ENCODE measurements at places on chromosomes 6 and 20.

DNA sequence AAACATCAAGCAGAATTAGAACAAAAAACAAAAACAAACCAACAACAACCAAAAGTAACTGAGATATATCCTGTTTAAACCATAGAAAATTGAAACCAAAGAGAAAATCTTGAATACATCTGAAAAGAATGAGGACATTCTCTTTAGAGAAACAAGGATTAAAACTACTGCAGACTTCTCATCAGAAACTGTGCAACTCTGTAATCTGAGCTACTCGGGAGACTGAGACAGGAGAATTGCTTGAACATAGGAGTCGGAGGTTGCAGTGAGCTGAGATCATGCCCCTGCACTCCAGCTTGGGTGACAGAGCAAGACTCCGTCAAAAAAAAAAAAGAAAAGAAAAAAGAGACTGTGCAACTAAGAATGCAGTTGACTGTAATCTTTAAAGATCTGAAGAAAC lies 153.4 kb downstream of the SYNDIG1 start:
- no peak for DNase-seq

DNA sequence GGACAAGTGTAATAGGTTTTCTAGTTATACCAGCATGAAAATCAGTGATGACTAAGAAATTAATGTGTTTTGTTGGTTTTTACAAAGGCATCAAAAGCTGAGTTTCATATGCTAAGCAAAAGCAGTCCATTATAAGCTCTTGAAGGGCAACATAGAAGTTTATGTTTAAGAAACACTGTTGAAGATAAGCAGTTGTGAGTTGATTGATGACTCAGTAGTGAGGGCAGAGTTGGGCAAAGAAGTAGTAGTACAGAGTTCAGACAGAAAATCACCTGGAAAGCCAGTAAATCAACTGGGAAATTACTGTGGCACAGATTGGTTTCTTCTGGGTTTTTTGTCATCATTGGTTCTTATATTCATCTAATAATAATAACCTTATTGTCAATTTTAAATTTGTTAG lies 78.0 kb upstream of the SMIM8 start:
- DNase-seq, result no peak

DNA sequence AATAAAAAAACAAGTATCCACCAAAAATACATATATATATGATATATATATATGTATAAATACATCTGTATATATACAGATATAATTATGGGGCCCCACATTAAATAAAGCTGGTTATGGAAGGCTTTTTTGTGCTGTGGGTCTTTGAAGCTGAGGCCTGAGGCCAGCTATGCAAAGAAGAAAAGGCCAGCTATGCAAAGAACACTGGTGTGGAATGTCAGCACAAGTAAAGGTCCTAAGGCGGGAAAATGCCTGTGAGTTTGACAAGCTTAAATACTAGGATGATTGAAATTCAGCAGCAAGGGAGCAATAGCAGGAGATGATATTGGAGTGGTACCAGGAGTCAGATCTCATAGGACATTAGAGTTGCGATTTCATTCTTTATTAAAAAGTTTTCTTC lies 25.2 kb downstream of the ADGRF1 start:
- no peak for DNase-seq

- no peak for DNase-seq
Measured at GRCh38 chr20:62029949-62030348, 35.7 kb downstream of the TAF4 start.

DNA sequence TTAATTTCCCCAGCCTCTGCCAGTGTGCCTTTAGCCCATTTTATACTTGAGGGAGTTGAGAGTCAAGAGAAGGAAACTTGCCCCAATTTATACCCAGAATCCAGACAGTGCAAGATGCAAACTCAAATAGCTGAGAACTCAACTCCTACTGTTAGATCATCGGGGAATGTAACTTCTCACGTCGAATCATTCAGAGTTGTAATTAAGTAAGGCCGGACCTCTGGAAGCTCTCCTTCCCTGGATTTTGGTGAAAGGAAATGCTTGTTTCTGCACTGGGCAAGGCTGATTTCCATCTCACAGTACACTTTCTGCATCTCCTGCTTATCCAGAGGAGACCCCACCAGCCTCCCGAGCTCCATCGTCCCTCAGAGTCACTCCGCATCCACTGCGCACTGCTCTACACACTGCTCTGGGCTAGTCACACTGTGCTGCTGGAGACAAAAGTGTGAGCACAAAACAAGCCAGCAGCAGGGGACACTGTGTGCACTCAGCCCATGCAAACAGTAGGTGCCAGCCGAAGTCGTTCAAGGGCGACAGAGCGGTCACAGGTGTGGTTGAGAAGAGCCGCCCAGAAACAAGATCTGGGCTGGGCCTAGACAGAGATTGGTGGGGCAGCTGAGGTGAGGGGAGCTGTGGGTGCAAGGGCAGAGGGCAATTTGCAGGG lies 150.4 kb upstream of the QKI start:
- no peak for DNase-seq

- DNase-seq, result no peak
Measured at GRCh38 chr6:38997128-38997761, 51.3 kb upstream of the GLP1R start.

DNA sequence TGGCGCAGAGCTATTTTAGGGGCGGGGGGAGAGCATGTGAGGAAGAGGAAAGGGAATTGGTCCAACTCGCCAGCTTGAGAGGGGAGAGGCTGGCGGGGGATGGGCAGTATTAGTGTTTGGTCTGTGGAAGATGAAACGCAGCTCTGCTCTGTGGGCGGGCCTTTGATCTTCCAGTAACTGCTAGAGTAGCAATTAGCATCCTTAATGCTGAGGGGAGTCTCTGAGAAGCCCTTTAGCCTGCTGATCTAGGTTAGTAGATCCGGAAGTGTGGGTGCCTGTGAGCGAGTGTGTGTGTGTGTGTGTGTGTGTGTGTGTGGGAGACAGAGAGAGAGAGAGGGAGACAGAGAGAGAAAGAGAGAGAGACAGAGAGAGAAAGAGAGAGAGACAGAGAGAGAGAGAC lies 117.2 kb upstream of the BACH2 start:
- no peak for DNase-seq

DNA sequence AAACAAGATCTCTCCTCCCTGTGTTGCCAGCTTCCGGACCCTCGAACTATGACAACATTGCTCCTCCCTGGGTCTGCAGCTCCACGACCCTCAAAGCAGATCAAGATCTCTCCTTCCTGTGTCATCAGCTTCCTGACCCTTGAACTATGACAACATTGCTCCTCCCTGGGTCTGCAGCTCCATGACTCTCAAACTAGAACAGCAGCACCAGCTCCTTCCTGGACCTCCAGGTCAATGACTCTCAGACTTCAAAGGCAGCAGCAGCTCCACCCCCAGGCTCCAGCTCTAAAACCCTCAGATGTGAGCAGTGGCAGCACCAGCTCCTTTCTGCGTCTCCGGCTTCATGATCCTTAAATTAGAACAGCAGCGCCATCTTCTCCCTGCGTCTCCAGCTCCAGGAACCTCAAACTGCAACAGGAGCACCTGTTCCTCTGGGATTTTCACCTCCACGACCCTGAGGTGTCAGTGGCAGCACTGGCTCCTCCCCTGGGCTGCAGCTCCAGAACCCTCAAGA lies 341.0 kb upstream of the SULF2 start:
- no peak for DNase-seq

DNA sequence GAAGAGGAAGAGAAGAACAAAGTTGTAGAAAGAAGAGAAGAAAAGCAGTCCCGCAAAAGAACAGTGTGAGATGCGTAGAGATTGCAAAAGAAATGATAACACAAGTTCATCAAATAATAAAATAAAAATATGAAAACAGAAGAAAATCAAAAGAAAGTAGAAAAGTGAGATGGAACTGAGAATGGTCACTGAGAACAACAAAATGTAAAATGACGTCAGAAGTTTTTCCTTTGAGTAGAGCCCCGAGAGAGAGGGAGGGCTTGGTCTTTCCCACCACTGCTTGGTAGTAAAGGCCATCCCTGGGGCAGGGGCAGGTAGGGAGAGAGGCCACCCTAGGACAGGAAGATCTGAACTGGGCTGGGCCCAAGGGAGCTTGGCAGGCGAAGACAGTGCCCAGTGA lies 533.7 kb downstream of the QKI start:
- no peak for DNase-seq

DNA sequence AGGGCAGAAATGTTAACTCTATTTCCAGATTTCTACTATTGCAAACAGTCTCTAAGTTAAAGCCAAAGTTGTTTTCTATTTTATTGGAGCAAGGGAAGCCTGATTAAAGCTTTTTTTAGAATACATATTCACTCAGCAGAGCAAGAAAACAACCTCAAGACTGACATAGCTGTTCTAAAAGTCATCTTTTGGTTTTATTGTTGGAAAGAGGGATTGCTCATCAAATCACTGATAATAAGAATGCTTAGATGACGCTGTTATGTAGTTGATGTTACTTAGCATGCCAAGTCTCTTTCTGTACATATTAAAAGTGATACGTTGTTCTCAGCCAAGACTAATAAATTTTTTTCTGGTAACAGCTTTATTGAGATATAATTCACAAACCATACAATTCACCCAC lies 172.6 kb upstream of the LAMA2 start:
- DNase-seq, result peak; percentile 58

DNA sequence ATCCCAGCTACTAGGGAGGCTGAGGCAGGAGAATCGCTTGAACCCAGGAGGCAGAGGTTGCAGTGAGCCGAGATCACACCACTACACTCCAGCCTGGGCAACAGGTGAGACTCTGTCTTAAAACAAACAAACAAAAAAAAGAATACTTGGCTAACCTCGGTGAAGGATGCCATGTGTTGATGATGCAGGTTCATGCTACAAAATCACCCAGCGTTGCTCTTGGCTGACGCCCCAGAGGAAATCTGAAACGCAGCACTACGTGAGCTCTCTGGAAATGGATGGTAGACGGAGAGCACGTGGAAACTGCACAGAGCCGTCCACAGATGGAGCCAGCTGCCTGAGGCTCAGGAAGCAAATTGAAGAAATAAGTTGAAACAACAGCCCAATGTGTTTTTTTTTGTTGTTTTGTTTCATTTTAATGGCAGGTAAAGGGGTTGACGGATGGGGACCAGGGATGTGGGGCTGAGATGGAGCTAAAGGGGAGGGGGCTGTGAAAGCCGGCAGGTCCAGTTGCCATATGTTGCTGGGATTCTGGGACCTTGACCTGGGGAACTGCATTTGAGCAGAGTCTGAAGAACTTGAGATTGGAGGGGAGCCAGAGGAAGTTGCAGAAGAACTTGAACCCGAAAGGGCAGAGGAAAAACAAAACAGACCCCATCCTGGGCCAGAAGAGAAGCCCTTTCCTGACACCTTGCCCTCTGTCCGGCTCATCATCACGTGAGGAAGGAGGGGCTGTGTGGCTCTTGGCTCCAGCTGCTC lies 12.8 kb upstream of the MANBAL start:
- DNase-seq, result peak; percentile 45

GRCh38 chr6:37653933-37654565 lies 43.6 kb downstream of the MDGA1 start:
- no peak for DNase-seq

- DNase-seq, result no peak
Measured at GRCh38 chr20:61757-62156, 25.7 kb upstream of the DEFB125 start.

DNA sequence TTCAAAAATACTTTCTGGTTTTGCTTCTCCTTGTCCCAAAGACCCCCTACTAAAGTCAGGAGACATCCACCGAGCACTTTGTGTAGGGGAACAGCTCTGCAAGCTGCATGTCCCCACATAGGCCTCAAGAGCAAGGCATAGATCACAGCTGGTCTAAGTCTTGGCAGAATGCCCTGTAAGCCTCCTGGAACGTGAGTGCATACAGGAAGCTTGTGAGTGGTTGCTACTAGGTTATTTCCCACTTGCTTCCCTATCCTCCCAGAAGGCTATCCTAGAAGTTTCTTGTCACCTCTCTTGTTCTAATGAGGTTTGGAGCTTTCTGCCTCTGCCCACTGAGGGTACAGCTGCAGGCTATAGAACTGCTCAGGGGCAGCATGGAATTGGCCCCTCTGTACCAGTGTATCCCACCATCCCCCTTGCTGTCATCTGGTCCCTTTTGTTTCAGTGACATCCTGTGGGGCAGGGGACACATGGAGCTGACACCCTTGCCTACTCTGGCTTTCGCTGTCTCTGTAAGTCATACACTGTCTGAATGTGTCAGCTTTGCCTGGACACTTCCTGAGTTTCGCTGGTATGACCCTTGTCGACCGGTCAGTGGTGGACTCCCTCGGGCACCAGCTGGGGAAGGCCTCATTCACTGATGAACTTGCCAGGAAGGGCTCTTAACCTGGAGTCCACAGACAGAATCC lies 35.6 kb upstream of the KCNK16 start:
- DNase-seq, result peak; percentile 13

DNA sequence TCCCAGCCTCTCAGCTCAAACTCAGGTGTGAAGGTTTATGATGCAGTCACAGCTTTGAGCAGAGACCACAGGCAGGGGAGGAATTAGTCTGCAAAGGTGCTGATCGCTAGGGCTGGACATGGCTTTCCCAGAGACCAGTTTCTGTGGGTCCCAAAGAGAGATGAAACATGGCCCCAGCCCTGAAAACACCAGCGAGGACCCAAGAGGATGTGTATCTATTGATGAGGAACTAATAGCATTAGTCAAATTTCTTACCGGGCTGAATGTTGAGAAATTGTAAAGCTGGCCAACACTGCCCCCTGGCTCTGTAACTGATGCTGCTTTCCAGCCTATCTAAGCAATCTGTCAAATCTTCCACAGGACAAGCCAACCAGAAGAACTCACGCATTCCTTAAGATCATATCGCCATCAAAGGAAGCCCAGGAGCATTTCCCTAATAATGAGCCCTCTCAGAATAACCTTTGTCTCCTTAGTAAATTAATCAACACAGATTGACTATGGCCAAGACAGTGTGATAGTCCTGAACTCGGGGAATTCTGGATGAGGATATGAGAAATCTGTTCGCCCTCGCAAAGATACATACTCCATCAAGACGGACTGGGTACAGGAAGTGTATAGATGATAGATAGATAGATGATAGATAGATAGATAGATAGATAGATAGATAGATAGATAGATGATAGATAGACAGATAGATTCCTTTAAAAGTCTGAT lies 7.8 kb upstream of the ACSS1 start:
- DNase-seq, result no peak

DNA sequence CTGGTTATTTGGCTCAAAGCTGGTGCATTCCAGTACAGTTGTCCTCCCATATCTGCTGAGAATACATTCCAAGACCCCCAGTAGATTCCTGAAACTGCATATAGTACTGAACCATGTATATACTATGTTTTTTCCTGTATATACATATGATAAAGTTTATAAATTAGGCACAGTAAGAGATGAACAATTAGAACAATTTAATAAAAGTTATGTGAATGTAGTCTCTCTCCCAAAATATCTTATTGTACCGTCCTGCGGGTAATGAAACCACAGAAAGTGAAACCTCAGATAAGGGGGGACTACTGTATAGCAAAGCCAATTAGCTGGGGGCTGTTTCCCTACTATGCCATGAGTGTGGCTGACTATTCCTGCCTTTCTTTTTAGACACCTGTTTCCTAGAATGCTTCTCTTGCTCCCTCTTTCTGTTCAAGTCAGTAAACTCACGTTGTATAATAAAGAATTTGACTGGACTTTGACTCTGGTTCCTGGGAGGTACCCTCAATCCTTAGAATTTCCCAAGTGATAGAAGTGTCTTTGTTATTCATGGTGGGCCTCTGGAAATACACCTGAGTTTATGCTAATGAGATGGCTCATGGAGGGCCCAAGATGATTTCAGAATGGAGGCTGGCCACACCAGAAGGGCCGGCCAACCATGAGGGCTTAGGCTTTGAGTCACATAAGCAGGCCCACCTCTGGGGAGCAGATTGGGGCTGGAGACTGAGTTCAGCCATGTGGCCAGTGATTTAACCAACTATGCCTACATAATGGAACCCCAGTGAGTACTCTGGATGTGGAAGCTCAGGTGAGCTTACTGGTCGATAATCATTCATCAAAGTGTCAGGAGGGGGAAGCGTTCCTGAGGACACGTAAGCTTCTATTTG lies 689 bp upstream of the BLOC1S5 start:
- no peak for DNase-seq

GRCh38 chr6:40626886-40627285 lies 39.7 kb upstream of the LRFN2 start:
- DNase-seq, result no peak
